ENCODE measurements at places on chromosomes 5 and 9.

DNA sequence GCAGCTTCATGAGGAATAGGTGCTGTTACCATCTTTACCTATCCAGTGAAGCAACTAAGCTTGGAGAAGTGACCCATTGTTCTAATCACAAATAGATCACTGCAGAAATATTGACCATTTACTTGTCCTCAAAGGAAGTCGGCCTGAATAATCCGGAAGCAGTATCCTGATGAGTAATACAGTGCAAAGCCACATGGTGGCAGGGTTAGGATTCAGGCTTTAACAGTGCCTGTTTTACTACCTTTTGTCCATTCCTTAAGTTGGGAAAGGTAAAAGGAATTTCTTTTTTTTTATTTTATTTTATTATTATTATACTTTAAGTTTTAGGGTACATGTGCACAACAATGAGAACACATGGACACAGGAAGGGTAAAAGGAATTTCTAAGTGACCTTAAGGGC lies 336.3 kb downstream of the KDM4C start:
- no peak for DNase-seq

DNA sequence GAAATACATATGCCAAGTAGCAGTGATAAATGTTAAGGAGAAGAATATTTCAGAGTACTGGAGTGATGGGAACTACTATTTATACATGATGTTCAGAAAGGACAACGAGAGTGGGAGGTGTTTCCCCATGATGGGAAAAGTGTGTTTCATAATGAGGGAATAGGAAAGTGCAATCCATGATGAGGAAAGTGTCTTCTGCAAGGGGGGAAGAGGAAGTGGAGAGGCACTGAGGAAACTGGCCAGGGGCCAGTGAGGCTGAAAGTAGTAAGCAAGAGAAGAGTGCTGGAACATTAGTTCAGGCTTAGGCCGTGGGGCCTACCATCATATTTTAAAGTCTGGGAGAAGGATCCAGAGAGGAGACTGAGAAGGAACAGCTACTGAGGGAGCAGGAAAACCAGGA lies 327.2 kb downstream of the SLF1 start:
- no peak for DNase-seq

GRCh38 chr5:114053372-114053771 lies 308.5 kb upstream of the KCNN2 start:
- no peak for DNase-seq

DNA sequence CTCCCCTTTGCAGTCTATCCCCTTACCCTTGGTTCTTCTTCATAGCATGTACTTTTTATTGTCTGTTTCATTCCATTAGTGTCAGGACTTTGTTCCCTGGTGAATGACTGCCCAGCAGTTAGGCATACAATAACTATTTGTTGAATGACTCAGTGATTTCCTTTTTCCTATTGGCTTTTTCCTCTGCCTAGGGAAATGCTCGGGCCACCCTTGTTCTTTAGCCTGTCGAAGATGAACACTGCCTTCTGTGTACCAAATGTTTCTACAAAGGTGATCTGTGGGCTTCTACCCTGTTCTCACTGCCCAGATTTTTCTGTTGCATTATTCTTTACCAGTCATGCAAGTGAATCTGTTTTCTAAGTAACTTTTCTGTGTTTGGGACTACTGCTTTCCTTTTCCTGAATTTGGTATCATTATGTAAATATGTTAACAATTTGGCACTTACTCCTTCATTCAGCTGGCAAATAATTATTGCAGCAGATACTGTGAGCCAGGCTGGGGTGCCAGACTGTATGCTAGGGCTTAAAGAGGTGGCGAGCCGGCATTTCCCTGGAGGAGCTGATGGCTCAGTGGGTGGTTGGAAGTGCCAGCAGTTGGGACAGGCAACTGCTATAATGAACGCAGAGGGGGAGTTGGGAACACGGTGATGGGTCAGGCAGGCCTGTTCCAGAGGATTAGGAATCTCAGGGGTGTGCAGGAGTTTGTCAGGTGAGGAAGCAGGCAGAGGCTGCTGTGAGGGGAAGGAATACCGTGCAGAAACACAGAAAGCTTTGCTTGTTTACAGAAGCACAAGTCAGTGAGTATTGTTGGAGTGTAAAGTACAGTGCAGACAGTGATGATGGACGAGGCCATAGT lies 30.6 kb downstream of the KDM4C start:
- DNase-seq: no peak

- DNase-seq: no peak
Observed at GRCh38 chr5:150428106-150428876, 15.6 kb upstream of the CD74 start.

- DNase-seq: no peak
Observed at GRCh38 chr5:129698661-129699060, 49.2 kb upstream of the MINAR2 start.

DNA sequence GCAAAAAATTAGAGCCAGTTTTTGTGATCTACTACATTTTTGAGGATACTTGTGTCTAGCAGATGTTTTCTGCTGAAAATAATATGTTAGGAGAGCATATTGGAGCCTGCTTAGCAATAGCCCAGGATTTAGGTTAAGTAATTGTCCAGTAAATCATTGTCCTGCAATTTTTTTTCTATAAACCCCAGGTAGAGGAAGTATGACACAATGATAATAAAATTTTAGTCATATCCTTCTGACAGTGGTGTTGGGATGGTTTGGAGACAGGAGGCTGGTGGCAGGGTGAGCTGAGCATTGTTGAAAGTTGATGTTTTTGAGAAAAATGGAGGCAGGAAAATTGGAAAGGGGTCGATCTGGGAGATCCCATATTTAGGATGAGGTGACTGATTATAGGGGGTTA lies 3.5 kb downstream of the SNCAIP start:
- no peak for DNase-seq

DNA sequence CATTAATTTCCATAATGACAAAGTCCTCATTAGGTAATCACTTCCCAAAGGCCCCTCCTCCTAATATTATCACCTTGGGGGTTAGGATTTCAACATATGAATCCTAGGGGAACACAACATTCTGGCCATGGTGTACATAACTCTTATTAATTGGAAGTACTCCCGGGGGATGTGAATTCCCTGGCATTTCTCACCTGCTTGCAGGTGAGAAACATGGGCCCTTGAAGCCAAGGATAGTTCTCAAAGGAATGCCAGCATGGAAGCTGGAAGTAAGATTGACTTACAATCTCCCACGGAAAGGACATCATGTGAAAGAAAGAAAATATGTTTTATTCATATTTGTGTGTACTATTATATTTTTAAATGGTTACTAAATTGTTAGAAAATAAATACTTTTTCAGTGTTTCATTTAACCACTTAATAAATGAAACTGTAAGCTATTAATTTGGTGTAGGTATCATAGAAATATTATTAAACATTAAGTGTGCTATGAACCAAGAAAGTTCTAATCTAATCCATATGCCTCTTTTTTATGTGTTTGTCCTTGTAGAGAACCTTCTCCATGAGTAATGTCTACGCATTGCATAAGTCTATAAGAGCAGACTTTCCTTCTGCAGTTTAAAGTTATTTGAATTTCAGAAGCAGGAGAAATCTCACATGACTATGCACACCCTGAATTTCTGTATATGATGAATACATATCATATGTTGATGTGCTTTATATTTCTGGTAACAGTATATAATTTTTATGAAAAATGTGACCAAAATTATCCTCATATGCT lies 59.4 kb downstream of the ANXA1 start:
- no peak for DNase-seq

- no peak for DNase-seq
Observed at GRCh38 chr9:129464972-129465833, 155.7 kb downstream of the C9orf50 start.

GRCh38 chr9:130421154-130421801 lies 23.5 kb upstream of the ASS1 start:
- no peak for DNase-seq

DNA sequence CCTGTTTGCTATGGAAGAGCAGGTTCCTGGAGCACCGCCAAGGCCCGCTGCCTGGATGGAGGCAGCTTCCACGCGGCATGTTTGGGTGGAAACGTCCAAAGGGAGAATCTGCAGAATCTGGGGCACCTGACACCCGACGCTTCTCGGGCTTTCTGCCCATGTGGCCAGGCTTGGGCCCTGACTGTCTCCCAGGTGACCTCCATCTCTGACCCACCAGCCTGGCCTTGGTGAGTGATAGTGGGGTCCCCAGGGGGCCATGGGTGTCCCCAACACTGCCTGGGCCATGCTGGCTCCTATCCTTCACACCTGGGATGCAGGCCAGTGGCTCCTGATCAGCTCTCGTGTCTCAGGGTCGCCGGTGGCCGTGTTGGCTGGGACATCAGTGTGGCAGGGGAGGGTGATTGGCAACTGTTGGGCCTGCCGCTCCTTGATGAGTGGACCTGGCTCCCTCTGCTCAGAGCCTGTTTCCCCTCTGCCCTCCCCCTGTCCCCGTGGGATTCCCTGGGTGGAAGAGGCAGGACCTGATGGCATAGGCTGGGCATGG lies 34.0 kb downstream of the GLT6D1 start:
- DNase-seq: no peak

- DNase-seq: peak; percentile 7
Observed at GRCh38 chr5:14906628-14907027, 35.0 kb upstream of the ANKH start.

- DNase-seq: no peak
Observed at GRCh38 chr9:91771027-91771426, 179.0 kb downstream of the ROR2 start.

- no peak for DNase-seq
Observed at GRCh38 chr5:12217039-12217438, 312.8 kb upstream of the CTNND2 start.

- DNase-seq: no peak
Observed at GRCh38 chr5:74543162-74543995, 97.1 kb downstream of the ENC1 start.

DNA sequence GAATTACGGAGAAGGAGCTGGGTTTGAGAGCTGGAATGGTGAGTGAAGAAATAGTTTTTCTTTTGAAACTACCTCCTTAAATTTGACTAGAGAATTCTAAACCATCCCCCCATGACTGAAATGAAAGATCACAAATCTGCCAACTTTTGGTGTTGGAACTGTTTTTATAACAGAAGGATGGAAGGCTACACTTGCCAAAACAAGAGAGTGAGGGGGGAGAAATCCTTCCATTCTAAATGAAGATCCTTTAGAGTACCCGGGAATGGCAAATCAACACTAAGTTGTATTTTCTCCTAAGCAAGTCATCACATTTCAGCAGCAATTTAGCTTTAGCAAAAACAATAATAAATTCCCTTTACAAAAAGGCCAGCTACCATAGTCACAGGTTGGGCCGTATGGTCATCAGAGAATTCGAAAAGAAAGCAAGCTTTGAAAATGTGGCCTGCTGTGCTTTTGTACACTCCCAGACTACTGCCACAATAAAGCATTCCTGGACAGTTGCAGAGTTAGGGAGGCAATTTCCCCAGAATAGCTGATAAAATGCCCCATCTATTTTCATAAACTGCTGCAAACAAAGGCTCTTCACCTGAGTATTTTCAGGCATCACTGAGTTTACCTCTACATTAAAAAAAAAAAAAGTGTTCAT lies 25.0 kb upstream of the FREM1 start:
- DNase-seq: no peak

GRCh38 chr9:126872516-126872915 lies 12.1 kb downstream of the ZBTB34 start:
- DNase-seq: no peak

DNA sequence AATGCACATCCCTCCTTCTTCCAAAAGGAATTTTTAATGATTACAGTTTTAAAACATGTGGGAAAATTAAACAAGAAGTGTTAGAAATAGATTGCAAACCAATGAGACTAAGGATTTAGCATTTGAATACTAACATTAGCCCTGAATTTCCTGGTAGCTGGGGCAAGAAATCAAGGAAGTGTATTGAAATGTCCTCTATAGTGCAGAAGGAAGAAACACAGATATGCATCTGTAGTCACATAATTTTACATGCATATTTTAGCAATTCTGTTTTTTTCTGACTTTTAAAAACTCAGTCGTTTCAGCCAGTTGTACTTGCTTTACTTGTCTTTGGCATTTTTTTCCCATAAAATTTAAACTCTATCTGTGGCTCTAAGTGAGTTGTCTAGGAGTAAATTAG lies 45.8 kb downstream of the FRMPD1 start:
- DNase-seq: no peak

- no peak for DNase-seq
Observed at GRCh38 chr9:91162784-91163443, 198.8 kb downstream of the AUH start.

Measured in stimulated activated CD8-positive, alpha-beta memory T cell treated with anti-CD3 and anti-CD28 coated beads, Interleukin-7, amount 100 ng/mL, for 4 hours (primary cell).